RWPE2 (cell line): ENCODE measurements at places on chromosomes 7 and 10.

DNA sequence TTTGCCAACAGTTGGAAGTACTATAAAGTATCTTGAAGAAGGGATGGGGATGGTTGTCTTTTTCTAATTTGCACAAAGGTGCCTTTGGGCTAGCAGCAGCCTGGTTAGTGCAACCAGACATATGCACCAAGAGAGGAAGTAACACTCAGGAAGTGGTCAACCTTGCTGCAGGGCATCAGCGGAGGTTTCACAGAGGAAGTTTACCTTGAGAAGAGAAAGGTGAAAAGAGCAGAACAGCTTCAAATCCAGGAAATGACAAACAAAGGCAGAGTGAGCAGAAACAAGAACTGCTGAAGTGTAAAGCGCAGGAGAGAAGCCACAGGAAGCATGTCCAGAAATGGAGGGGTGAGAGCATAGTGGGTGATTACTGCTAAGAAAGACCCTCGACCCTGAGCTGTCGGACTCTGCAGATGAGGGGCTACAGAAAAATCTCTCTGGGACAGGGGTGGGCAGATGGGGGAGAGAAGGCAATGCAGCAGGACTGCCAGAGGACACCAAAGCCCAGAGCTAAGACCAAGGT, 66.9 kb downstream of the STK17A start:
- no peak for DNase-seq

DNA sequence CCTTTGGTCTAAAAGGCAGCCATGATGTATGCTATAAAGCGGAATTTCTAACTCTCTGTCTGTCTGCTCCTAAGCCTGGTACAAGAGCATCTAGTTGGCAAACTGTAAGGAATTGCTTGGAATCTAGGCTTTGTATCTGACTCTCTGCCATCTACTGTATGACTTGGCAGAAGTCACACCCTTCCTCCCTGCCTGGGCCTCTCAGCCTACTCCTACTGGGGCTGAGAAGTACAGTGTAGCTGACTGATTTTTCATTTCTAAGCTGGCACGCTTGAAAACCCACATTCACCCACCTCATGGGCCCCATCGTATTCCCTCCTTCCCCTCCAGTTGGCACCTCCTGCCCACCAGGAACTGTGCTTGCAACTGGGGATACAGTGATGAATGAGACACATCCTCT, 435.2 kb downstream of the PLXNA4 start:
- DNase-seq, result no peak

DNA sequence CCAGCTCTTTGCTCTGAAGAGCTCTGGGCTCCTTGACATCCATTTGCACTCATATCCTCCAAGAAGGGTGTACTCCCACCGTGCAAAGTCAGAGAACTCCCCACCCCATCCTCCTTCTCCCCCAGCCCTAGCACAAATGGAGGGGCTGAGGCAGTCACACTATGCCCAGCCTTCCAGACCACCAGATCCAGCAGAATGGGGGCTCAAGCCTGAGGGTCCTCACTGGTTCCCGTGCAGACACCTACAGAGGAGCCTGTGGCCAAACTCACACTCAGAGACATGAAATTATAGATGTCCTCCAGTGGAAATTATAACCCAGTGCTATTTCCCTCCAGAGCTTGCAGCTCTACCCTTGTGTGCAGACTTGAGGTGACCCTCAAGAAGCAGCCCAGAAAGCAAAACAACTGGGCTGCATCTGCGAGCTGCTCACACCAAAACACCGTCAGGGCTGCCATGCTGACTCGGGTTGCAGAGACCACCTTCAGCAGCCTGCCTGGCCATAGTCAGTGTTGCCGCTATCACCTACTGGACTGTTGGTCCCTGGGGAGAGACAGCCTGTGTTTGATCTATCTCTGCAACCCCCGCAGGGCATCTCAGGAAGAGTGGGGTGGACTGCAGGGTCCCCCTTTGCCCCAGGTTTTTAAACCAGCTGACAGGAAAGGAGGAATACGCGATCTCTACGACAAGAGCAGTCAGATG, 7.4 kb downstream of the ZNF488 start:
- no peak for DNase-seq

DNA sequence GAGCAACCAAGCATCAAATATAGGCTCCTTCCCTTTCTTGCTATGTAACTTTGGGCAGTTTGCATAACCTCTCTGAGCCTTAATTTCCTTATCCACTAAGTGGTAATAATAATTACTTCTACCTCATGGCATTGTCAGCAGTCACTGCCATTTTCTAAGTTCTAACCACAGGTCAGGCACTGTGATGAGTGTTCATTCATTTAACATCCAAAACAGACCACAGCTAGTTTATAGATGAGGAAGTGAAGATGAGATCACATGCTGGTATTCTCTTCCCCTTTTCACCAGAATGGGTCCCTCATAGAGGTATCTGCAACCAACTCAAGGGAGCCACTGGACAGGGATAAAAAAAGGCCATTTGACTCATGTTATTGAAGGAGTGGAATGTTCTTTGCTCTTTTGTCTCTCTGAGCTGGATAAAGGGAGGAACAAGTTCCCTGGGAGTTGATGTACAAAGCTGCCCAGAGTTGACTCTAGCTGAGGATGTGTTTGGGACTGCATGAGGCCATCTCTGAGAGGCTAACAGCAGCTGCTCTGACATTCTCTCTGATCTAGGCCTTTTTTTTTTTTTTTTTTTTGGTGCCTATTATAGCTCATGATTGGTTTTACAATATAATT, 65.0 kb downstream of the DNAJC12 start:
- DNase-seq, result no peak

- no peak for DNase-seq
These were observed 1.8 kb downstream of the SLC12A9 start for GRCh38 chr7:100854146-100854895.

DNA sequence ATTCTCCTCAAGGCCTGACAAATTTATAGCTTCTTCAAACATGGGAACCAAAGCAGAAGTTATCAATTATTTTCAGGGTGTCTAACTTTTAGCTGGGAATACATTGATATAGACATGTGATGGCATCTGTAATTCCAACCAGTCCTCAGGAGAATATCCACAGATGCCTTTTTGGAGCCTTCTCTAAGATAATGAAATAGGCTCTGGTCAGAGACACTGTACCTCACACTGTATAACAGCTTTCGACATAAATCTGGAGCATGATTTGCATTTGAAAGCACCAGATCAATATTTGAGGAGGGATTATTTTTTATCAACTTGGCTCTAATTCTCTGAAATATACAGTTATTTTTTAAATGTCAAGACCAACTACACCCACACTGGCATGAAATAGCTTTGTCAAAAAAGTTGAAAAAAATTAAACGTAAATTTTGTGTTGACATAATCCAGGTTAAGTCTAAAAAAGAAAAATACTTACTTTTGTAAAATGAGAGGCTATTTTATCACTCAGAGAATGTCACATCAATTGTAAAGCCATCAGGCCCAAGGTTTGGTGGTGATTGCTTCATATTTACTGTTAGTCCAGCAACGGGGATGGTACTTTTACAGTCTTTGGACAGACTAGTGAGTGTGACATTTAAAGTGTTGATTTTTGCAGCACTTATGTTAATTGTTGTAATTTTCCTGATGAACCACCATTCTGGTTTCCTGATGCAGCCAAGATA, 177.0 kb upstream of the SP8 start:
- DNase-seq, result no peak

GRCh38 chr10:113320211-113320610, 232.6 kb upstream of the HABP2 start:
- no peak for DNase-seq

DNA sequence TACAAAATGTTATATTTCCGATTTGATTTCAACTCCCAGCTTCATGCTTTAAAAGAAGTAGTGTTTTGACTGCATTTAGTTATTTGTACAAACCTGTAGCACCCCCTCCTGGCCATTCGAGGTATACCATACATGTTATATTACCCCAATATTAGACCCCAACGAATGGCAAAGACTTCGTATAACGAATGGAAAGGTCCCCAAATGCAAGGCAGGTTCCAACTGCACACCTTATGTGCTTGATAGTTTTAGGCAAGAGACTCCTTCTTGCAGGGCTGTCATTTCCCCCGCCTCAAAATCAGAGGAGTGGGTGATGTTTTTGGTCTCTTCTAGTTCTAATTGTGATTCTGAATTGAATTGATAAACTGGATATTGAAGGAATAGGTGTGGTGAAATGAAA, 101.1 kb upstream of the TARP start:
- no peak for DNase-seq

- no peak for DNase-seq
These were observed 56.5 kb upstream of the SORCS3 start for GRCh38 chr10:104584541-104584940.

- DNase-seq, result no peak
These were observed 18.3 kb upstream of the RALA start for GRCh38 chr7:39605087-39605486.

DNA sequence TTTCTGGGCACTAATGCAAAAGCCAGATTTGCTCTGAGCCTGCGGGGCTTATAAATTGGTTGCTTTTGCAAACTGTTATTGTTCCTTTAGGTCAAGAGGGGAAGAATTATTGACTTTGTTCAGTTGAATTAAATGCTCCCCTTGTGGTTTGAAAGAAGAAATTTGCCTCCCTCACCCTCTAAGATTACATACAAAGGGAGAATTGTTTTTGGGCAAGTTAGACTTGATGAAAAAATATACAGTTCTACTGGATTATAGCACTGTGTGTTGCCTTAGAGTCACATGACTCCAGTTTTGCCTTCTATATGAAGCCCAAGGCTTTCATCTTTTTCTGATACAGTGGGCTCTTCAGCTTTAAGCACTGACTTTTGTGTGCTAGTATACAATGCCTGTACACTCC, 1265.8 kb upstream of the LRRTM3 start:
- no peak for DNase-seq

- DNase-seq, result no peak
These were observed 7.6 kb upstream of the ASCC1 start for GRCh38 chr10:72223743-72224101.

DNA sequence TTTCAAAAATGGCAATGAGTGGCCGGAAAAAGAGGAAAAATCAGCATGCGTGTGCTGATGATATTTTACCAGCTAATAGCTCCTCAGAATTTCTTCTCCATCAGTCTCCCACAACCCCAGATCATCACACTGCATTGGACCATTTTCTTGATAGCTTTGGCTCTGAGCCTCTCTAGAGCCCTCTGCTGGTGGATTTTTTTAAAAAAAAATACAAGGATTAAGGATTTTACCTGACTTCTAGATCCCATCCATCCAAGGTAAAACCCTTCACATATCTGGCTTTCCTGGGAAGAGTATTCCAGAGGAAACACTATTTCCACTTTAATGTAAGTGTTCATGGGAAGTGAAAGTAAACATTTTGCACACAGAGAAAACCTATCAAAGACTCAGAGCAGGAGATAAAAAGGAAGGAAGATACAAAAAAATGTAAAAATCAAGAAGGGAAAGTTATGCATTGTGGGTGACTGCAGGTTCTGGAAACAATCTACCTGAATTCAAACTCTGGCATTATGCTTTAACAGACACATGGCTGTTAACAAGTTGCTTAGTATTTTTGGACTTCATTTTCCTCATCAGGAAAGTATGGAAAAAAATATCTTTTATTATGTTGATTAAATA, 380.9 kb downstream of the LRRTM3 start:
- DNase-seq, result no peak

DNA sequence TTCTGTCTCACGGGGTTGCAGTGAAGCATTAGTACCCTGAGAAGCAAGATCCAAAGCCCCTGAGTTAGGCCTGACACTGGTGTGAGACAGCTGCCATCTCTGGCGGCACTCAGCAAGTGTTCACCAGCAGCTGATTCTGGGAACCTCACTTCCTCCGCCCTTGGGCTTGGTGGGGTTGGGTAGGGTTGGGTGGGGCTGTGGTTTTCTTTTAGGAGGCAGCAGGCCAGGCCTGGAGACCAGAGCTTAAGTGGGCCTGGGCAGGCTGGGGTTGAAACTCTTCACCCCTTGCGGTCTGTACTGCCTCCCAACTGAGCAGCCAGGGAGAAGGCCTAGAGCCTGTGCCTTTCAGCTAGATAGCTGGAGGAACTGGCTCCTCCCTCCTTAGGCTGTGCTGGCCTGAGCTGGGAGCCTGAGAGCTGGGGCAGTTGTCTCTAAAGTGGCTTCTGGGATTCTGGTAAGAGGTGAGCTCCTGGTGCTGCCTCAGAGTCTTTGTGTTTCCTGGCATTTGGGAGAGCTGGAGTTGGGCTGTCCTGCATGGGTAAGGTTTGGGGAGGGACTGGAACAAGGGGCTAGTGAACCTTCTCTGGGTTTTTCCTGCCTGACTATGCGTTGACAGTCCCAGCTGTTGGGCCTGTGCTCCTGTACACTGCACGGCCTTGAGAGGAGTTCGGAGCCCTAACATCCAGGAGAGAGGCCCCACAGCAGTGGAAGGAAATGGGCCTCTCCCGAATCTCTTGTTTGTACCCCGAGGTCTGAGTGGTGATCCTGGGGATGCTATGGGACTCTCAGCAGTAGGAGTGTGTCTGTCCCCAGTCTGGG, 5.1 kb downstream of the TSPAN14 start:
- peak; percentile 82 for DNase-seq

- DNase-seq, result no peak
These were observed 5.2 kb upstream of the ACBD5 start for GRCh38 chr10:27245836-27246235.

- no peak for DNase-seq
These were observed 23.1 kb upstream of the DRGX start for GRCh38 chr10:49419005-49419404.

GRCh38 chr10:126525326-126525725, 137.0 kb upstream of the ADAM12 start:
- no peak for DNase-seq
